ENCODE measurements at places on chromosomes 2 and 18.

- DNase-seq: no peak
These were observed 161.1 kb downstream of the LAMA1 start for GRCh38 chr18:6956495-6956894.

GRCh38 chr2:98254504-98255059 lies 91.7 kb upstream of the CNGA3 start:
- no peak for DNase-seq

GRCh38 chr2:37558623-37559022 lies 112.8 kb downstream of the CDC42EP3 start:
- DNase-seq: no peak

DNA sequence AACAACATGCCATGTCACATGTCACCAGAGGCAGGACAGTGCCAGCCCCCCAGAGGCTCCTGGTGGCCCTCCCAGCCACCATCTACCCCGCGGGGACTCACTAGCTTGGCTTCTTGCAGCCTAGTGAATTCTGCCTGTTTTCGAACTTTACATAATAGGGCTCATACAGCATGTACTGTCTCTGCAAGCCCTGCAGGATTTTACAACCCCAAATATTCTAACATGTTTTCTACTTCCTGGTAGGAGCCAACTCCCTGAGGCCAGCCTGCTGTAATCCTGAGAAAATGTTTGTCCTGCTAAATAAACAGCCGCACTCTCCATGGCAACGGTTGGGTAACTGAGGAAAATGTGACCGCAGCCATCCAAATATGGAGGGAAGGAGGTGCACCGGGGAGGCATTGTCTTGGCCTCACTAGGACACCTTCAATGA lies 2.7 kb downstream of the PER2 start:
- peak; percentile 94 for DNase-seq

DNA sequence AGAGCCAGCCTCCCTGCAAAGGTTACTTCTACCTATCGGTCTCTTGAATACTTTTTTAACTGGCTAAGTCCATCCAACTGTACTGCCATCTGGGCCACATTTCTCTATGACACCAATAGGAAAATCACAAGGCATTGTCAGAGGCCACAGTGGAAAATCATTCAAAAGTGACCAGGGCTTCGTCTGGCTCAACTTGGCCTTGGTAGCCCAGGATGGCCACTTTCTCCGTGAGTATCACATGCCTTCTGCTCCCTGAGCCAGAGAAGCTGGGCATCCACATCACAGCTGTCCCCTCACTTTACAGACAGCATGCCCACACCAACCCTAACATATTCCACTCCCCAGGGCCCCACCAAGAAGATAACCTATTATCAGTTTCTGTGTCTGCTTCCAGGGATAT lies 5.8 kb downstream of the CIB4 start:
- DNase-seq: no peak

GRCh38 chr2:174678395-174678794 lies 80.8 kb upstream of the WIPF1 start:
- no peak for DNase-seq

- DNase-seq: no peak
These were observed 113.6 kb downstream of the METTL8 start for GRCh38 chr2:171320208-171320621.

GRCh38 chr2:11998626-11999378 lies 252.4 kb downstream of the LPIN1 start:
- peak; percentile 39 for DNase-seq

- DNase-seq: no peak
These were observed 25.9 kb downstream of the STPG4 start for GRCh38 chr2:47129191-47129706.

GRCh38 chr2:218128781-218129457 lies 3.1 kb downstream of the CXCR2 start:
- no peak for DNase-seq

GRCh38 chr2:239833269-239834109 lies 191.7 kb downstream of the NDUFA10 start:
- DNase-seq: no peak

DNA sequence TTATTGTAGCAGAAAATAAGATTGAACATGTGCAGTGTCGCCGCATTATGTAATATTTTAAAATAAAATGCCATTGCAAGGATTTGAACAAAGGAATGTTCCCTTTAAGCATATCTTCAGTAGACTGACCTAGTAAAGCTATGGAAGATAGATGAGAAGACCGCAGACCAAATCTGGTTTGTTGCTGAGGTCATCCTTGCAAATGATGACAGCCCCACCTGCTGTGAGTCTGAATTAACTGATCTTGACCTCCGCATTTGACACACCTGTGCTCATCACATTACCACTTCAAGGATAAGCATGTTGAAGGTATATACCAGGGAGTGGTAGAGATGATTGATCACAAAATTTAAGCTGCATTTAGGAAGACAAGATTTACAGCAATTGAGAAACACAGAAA lies 96.2 kb downstream of the NYAP2 start:
- no peak for DNase-seq

DNA sequence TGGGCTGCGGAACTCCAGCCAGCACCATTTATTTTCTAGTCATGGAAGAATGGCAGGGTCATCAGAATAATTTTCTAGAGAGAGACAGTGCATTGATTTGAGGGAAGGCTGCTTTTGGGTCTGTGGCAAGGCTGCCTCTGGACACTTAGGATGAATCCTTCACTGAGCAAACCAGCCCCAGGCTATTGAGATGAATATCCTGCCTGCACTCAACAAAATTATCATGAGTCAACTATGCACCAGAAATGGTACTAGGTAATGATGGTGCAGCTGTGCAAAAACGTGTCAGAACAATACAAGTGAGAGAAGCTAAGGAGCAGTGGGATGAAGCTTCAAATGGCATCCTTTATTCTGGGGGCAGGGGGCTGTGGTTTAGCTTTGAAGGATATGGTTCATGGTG lies 115.8 kb downstream of the SPHKAP start:
- DNase-seq: no peak

GRCh38 chr18:13370995-13371625 lies 152.6 kb downstream of the LDLRAD4 start:
- DNase-seq: no peak

Measured in iris pigment epithelial cell (primary cell).